ENCODE measurements at places on chromosomes 3 and 15.

DNA sequence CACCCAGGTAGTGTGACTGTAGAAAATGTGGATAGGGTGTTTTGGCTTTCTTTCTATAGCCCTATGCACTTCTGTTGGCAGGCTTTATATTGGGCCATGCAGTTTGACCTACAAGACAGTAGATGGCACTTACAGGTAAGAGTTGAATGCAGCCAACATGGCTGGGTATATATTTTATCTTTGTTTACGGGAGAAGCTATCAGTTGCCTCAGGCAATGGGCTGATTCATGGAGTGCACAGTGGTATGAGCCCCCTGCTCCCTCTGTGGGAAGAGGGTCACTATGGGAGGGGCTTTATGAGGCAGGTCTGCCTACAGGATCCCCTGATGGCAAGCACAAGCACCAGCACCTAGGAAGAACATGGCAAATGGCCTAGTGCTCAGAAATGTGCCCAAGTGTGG lies 301.2 kb upstream of the CDIN1 start:
- no peak for DNase-seq

GRCh38 chr3:80259736-80260135 lies 491.9 kb upstream of the ROBO1 start:
- no peak for DNase-seq

- no peak for DNase-seq
Observed at GRCh38 chr3:142275856-142276255, 50.5 kb upstream of the GK5 start.

- DNase-seq: no peak
Observed at GRCh38 chr3:12224181-12225147, 64.4 kb upstream of the PPARG start.

DNA sequence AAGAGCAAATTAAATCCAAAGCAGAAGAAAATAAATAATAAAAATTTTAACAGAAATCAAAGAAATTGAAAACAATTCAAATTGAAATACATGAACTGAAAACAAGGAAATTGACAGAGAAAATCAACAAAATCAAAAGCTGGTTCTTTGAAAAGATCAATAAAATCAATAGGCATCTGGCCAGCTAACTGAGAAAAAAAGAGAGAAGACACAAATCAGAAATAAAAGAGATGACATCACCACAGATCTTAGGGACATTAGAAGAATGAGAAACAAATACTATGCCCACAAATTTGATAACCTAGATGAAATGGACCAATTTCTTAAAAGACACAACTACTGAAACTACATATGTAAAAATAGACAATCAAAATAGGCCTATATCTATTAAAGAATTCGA lies 38.8 kb downstream of the FAM240A start:
- no peak for DNase-seq

DNA sequence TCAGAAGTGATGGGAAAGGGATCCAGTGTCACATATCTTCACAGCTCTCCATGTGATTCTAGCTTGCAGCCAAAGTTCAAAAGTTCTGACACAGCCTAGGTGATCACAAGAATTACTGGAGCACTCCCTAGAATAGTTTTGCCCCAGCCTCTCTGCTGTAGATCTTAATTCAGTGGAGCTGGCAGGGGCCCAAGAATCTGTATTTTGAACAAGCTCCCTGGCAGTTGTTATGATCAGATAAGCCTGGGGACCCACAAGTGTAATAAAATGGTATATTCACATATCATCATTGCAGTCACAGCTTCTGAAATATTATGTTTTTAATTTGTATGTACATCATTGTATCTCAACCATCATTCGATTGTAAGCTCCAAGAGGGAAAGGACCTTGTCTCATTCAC lies 62.3 kb downstream of the NOX5 start:
- DNase-seq: no peak

GRCh38 chr3:5699811-5700210 lies 512.3 kb downstream of the EDEM1 start:
- no peak for DNase-seq

DNA sequence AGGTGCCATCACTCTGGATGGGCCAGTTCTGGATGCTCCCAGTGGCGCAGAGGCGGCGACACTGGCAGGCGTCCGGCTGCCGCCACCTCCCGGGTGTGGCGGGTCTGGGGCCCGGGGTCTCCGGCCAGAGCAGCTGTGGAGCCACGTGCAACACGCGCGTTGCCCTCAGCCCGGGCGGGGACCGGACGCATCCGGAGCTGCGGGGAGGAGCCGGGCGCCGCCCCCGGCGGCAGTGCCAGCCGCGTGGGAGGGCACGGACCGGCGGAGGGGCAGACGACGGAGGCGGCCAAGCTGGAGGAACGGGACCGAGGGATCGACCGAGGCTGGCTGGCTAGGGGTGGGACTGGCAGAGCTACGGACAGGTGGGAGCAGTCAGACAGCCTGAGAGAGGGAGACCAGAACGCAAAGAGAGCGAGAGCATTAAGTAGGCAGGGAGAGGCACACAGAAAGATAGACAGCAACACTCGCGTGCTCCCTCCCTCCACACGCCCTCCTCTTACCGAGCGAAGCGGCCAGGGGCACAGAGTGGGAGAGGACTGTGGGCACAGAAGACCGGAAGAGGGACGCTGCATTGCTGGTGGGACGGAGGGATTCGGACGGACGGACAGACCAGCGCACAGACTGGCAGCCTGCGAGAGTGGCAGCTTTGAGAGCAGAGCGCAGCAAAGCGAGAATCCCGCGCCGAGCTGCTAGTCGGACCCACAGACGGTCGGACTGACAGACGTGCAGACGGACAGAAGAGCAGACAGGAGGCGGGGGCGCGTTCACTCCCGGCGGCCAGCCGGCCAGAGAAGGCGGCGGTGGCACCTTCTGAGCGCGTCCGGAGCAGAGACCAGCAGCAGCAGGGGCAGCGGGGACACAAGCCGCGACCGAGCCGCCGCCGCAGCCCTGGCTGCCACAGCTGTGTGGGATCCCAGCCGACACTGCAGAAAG lies at the start of gene ARPP21:
TSS of gene ARPP21 (plus strand) at position 272 of the 933 bp plus-strand sequence. CDS start 42,227 bp downstream, outside the sequence.
- DNase-seq: no peak

DNA sequence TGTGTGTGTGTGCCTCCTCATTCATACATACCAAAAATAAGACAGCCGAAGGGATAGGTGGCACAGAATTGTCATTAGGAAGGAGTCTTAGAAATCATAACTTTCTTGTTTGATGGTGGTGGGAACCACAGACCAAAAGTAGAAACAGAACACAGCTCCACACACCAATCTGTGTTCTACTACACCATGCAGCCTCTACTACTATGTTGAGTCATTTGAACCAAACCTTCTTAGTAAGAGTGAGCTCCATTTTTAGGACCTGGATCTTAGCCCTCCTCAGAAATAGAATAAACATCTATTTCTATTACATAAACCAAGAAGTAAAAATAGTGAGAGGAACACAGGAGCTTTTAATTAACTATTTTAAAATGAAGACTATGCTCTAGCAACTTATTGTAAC lies 27.9 kb upstream of the PLCH1 start:
- DNase-seq: no peak

GRCh38 chr3:123733805-123734526 lies 149.1 kb upstream of the HACD2 start:
- no peak for DNase-seq
